ENCODE measurements at places on chromosomes 4 and X.

DNA sequence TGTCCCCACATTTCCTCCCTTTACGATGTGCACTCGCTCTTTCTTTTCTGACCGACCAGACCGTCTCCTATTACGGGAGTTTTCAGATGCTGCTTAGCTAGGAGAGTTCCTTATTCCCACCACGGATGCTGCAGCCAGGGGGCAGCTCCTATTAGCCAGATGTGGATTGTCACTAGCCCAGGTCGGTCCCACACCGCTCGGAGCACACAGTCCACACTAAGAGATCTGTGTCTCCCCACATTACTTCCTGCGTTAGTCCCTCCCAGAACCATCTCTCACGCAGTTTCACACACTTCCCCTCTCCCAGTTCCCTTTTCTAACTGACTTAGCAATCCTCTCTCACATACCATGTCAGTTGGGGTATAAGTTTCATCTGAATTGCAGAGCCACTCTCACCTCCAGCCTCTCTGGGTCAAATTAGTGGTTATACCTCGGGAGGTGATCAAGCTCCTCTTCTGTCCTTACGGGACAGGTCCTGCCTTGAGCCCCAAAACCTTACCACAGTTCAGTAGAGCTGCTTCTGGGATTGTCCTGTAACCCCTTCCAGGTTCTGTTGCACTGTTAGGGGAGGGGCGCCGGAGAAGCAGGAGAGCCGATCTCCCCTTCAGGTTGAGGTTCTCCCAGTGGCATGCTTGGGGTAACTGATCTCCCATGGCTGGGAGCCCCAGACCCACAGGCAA is 28.2 kb downstream of the SULT1E1 start:
- peak; percentile 26 for DNase-seq

DNA sequence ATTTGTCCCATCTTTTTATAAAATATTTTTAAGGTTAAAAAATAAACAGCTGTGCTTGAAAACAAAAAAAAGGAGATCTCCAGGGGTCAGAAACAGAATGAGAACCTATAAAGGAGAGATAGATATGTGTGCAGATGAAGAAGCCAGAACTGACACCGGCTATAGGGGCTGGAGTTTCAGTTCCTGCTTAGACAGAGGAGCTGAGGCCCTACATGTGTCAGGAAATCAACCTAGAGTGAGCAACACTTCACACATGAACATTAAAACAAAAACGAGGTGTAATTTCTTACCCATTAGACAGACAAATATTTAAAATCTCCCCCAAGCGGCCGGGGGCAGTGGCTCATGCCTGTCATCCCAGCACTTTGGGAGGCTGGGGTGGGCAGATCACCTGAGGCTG is 17.8 kb upstream of the HUWE1 start:
- DNase-seq, result peak; percentile 47

DNA sequence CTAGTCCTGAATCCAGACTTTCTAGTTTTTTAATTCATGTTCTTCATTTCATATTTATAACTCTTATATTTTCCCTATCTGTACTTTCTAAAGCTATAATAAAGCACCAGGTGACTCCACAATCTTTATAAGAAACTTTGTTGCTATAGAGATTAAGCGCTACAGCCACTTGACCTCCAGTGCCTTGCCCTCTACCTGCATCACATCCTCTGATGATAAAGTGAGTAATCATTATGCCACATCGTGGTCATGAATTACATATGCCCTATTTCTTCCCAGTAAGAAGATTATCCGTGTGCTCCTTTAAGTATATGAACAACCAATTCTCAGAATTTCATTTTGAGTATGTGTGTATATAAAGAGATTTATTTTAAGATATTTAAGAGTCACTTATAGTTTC is 6.8 kb upstream of the DYNLT3 start:
- no peak for DNase-seq

DNA sequence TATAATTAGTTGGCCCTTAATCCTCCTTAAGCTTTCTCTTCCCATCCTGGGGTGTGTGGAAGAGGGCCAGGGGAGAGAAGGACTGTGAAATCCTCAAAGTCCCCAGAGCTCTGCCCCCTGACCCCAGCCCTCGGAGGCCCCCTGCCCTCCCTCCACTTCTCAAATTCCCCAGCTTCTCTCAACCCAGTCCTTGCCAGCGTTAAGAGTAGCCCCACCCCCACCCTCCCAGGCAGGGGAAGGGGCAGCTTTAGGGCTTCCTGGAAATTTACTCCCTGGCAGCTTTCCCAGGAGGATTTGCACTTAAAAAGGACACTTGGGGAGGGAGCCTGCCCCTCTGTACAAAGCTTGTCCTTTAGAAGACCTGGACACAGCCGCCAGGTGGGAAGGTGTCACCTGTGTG is 11.8 kb upstream of the CD40LG start:
- DNase-seq, result no peak

DNA sequence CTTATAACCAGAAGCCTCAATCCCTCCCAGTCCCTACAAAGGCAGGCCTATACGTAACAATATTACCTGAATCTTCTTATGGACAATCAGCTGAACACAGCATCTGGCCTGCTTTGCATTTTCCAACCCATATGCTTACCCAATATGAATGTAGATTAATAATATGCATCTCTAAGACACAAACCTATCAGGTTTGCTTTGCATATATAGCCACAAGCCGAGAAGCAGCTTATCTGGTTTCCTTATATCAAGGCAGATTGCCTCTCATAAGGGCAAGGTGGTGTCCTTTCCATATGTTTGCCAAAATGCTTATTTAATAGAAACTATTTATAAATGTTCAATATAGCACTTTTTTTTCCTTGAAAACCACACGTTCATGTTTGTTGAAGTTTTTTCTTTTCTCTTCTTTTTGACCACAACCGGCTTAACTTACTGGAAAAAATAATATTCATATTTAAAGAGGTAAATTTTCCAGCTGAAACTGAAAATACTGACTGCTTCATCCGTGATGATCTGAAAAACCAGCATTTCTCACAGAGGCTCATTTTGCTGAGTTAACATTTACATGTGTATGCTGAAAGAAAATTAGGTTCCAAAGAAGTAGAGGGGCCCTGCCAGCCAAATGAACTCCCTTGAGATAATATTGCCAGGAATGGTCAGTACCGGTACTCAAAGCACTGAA is 3.8 kb downstream of the IL21 start:
- DNase-seq, result no peak

DNA sequence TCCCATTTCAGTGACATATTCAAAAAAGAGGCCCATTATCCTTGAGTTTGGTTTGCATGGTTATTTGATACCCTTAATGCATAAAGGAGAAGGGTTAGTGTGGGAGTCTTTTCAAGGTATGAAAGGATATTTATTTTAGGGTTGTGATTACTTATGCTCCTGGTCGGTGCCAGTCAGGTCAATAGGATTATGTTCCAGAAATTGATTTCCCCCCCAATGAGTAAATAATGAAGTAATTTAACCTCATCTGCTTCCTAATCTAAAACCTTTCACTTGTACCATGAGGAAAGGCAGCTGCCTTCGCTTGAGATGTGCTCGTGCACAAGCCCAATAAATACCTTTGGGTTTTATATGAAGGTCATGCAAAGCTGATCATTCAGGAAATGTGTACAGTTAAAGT is 55.0 kb upstream of the NR0B1 start:
- DNase-seq, result no peak

- DNase-seq, result no peak
These were observed 1.0 kb downstream of the POF1B start for GRCh38 chrX:85378461-85378860.

DNA sequence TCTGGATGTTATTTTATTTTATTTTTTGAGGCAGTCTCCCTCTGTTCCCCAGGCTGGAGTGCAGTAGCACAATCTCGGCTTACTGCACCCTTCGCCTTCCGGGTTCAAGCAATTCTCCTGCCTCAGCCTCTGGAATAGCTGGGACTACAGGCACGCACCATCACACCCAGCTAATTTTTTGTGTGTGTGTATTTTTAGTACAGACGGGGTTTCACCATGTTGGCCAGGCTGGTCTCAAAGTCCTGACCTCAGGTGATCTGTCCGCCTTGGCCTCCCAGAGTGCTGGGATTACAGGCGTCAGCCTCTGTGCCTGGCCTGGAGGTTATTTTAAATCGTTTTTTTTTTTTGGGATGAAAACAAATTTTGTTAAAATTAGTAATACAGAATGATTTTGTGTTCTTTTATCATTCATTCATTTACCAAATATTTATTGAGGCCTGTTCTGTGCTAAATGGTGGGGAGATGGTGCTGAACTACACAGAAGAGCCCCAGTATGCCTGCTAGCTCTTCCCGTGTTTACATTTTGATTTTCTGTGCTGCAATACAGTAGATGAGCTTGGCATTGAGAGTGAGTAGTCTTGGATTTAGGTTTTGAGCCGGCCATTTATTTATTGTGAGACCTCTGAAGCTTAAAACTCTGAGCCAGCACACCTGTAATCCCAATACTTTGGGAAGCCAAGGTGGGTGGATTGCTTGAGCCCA is 22.7 kb downstream of the ADD1 start:
- no peak for DNase-seq

- peak; percentile 63 for DNase-seq
These were observed 208.7 kb downstream of the CHIC2 start for GRCh38 chr4:53855581-53856250.

GRCh38 chr4:124790471-124790870 is 77.9 kb upstream of the ANKRD50 start:
- DNase-seq, result no peak

DNA sequence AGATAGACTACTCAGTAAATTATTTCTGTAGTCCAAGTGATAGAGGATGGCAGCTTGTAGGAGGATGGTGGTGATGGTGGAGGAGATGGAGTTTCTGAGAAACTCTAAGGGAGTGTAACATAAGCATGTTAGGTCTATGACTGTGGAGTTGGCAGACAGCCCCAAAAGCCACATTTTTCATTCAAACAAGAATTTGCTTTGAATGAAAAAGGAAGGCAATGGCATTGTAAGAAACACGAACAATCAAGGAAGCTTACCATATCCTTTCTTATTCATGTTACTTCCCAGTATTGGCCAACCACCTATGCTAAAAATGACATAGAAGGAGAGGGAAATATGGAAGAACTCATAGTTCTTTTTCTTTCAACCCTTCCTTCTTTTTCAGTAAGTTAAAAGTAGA is 18.7 kb upstream of the SEC24B start:
- no peak for DNase-seq

DNA sequence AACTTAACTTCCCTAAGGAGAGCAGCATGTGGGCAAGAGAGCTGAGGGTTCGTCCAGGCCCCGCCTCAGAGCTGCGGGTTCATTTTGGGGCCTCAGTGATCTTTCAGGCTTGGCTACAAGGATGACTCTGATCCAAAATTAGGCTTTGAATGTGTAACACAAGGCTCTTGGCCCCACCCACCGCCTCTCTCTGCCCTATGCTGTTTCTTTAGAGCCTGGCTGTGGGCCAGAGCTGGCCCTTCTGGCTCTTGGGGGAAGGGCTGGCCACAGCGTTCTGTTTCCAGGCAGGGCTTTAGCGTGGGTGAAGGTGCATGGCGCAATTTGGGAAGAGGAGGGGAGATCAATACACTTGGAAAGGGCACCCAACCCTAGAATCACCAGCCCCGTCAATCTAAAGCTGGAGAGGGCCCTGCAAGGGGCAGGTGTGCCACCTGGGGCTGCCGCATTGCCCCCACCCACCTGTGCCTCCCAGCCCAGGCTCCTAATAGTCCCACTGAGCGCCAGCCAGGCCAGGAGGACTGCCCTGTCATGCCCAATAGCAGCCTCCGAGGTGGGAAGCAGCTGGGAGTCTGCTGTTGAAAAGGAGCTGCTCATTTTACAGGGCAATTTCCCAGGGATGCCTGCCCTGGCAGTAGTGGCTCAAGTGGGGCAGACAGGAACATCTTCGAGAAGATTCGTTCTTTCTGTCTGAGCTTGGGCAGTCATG is 84.5 kb upstream of the MAML3 start:
- DNase-seq, result no peak

DNA sequence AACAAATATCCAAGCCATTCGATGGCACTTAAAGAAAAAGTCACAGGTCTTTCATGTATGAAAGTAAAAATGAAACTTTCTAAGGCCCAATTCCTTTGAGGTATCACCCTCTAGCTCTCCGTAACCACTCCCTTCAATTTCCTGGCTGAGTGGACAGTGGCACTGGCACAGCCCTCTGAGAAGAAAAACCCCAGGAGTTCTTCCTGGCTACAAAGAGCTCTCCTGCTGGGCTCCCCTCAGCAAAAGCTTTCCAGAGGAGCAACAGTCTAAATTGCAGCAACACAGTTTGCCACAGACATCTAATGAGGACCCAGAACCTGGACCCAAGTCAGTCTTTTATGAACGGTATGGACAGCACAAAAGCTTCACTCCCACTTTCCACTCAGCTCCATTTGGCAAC is 71.8 kb downstream of the FUNDC1 start:
- no peak for DNase-seq

GRCh38 chrX:135740681-135741149 is 27.3 kb downstream of the CT45A1 start:
- DNase-seq, result peak; percentile 17

GRCh38 chrX:131607792-131608369 is 64.0 kb downstream of the OR13H1 start:
- DNase-seq, result no peak

GRCh38 chrX:107560041-107560440 is 68.3 kb upstream of the PRPS1 start:
- no peak for DNase-seq

DNA sequence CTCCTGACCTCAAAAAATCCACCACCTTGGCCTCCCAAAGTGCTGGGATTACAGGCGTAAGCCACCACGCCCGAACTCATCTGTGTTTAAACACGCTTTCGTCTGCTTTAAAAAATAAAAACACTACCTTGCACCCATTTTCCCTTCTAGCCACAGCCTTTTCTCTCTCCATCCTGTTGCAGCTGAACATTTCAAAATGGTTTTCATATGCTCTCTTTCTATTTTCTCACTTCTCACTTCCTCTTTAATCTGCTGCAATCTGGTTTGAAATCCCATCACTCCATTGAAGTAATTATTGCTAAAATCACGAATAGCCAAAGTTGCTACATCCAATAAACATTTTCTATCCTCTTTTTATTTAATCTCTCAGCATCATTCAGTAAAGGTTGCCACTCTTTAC is 70.0 kb downstream of the DCHS2 start:
- DNase-seq, result peak; percentile 44

DNA sequence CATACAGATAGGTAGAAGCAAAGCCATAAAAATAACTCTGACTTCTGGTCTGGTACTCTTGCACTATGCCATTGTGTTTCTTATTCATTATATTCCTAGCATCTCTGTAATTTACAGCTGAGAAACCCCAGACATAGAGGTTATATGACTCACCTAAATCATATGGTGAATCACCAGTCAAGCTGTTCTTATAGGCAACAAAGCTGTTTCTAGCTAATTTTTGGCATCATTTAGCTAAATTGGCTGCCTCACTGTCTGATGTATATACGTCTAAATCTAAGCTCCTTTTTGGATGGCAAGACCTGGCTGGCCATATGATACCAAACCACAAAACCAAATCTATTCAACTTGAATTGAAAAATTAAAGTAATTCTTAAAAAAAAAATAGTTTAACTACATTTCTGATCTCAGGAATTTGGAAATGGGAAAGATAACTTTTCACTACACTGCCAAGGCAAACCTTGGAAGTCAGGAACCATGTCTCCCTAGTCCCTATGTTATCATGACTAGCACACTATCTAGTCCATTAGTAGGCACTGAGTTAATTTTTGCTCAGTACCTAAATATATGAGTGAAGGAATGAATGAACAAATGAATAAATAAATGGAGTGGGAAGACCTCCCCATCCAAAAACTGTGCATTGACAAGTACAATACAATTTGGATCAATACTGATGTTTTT is 41.3 kb upstream of the STAG2 start:
- DNase-seq, result no peak

- no peak for DNase-seq
These were observed 139.2 kb downstream of the PCDH18 start for GRCh38 chr4:137393044-137393443.

- no peak for DNase-seq
These were observed 1.8 kb downstream of the ARHGEF6 start for GRCh38 chrX:136778916-136779315.

All from B cell (primary cell).